NCI-H1048 (cell line): ENCODE measurements at places on chromosomes 6 and 20.
A peak's percentile ranks its signal among the peaks of the same experiment; 100 is the strongest.

DNA sequence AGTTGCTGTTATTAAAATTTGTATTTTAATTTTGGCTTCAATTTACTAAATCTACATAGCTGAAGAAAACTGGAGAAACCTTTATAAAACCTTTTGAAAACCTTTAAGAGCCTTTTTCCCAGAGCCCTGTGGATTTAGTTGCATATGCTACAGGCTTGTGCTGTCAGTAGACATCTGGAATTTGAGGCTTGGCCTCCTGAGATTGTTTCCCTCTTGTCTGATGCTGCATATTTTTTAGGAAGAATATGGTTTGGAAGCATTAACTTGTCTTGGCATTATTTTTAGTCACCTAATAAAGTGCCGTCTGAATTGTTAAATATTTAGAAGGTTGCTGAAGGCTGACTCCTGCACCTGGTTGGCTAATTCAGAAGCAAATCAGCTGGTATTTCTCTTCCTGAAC lies 369.4 kb downstream of the UTRN start:
- DNase-seq: no peak

- no peak for DNase-seq
Observed at GRCh38 chr20:11982289-11982954, 64.7 kb downstream of the BTBD3 start.

- no peak for DNase-seq
Observed at GRCh38 chr20:20895537-20895936, 183.1 kb upstream of the RALGAPA2 start.

DNA sequence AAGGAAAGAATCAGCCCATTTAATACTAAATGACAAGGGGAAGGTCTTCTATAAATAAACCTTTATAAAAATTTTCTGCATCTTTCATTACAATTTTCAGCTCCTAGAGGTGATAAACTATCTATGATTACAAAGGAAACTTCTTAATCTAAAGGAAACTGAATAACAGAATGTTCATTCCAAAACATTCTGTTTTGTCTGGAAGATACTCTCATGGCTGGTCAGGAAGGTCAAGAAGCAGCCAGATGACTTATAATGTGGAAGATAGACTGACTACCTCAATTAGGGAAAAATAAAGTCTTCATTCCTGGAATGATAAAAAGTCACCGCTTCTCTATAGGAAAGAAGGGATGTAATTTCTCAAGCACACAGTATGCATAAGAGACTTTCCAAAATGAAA lies 131.3 kb downstream of the GMDS start:
- DNase-seq: no peak

- DNase-seq: no peak
Observed at GRCh38 chr6:125743604-125744003, 5.8 kb upstream of the HEY2 start.

DNA sequence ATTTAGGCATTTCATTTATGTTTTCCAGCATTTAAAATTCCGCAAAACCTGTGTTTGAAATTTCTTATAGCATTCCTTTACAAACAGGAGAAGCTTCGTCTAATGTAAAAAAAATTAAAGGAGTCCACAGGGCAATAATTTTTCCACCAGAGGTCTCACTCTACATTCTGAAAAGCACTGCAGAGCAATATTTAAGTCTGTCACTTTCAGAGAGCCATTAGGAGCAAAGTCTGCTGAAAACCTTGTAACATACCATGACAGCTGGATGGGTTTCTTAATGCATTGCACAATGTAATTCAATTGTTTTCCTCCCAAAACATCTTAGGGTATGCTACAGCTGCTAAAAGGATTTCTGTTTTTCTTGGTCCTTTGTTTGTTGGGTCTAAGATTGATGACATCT lies 18.0 kb downstream of the BAG2 start:
- no peak for DNase-seq

DNA sequence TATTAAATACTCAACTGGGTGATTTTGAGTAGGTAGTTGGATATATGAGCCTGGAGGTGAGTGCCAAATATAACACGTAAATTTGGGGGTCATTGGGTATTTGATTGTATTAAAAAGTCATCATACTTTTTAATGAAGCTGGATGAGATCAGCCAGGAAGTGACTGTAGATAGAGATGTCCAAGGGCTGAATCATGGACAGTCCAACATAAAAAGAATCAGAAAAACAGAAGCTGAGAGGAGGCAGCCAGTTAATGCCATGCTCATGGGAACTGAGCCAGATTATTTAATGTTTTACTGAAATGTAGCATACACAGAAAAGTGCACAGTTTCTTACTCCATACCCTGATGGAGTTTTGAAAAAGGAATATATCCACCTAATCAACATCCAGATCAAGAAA lies 435.5 kb upstream of the PLCB4 start:
- no peak for DNase-seq

- no peak for DNase-seq
Observed at GRCh38 chr6:42093582-42094329, 43.4 kb downstream of the TAF8 start.

DNA sequence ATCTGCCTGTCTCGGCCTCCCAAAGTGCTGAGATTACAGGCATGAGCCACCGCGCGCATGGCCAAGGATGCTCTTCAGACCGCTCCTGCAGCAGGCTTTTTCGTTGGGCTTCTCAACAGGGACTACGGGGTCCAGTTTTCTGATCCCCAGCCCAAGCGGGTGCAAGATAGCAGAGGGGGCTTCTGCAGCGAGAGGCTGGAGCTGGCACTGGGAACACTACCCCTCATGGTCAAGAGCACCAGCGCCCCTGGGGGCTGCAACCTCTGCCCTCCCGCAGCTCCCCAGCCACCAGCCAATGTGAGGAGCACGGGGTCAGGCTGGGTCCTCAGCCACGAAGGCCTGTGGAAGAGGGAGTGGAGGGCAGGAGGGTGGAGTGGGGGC lies 6.0 kb downstream of the CTSZ start:
- no peak for DNase-seq

DNA sequence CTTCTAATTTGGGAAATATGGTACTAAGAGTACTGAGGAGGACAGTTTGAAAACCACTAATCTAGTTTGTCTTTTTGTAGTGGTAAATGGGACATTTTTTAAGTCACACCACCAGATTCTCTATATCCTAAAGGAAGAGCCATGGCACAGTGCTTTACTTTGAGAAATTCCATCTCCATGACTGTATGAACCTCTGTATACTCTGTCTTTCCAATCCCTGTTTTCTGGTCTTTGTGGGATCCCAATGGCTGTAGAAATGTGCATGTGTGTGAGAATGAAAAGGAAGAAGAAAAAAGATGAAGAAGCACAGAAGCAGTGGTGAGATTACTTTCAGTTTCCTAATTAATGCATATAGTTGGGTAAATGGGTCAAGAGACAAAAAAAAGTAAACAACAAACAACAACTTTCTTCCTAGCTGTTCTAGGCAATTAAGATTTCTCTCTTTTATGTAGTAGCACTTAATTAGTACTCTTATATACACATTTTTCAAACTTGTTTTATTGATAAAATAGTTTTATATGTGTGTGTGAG lies 141.2 kb upstream of the HCRTR2 start:
- DNase-seq: no peak

- DNase-seq: no peak
Observed at GRCh38 chr6:32815115-32815514, 1.7 kb downstream of the HLA-DOB start.

DNA sequence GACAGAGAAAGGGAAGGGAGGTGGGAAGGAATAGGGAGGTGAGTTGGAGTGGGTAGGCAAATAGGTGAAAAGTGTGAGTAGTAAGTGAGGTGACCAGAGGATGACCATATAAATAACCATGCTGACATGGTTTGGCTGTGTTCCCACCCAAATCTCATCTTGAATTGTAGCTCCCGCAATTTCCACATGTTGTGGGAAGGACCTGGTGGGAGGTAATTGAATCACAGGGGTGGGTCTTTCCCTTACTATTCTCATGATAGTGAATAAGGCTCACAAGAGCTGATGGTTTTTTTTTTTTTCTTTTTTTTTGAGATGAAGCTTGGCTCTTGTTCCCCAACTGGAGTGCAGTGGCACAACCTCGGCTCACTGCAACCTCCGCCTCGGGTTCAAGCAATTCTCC lies 21.5 kb upstream of the SMIM13 start:
- DNase-seq: no peak

DNA sequence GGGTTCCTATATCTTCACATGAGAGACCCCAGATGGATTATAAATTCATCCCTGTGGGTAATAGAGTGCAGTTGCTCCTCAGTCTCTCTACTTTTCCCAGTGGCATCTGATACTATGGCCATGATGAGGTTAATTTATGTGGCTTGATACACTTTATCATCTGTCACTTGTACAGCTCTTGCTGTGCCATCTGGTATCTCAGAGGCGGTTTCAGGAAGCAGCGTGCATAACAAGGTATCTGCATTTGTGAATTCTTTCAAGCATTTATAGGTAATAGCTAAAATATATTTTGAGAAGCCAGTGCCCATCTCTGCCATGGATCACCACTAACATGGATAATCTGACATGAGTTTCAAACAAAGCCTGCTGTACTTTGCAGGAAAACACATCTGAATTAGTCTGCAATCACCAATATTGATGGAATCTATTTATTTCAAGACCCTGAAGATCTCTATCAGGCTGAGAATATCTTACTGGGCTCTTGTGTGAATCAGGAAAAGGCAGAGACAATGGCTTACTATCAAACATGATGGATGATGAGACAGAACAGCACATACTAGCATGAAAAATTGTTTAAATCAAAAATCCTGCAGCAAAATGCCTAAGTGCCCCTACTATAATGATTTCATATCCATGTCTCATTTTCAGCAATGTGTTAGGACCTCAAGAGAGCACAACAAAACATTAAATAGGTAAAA lies 548.7 kb upstream of the MAP3K7 start:
- no peak for DNase-seq

DNA sequence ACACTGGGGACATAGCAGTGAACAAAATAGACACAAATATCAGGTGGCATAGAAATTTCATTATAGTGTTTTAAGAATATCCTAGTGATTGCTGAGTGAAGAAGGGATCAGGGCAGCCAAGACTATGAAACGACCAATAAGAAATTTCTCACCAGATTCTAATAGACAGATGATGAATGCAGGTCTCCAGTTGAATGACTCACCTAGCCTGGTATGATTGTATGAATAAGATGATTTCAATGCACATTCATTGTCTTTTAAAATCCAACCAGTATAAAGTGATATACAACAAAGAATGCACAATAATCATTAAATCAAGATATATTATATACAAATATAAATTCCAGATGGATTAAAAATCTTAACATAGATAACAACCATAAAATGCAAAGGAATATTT lies 124.5 kb upstream of the TENT5A start:
- DNase-seq: no peak

DNA sequence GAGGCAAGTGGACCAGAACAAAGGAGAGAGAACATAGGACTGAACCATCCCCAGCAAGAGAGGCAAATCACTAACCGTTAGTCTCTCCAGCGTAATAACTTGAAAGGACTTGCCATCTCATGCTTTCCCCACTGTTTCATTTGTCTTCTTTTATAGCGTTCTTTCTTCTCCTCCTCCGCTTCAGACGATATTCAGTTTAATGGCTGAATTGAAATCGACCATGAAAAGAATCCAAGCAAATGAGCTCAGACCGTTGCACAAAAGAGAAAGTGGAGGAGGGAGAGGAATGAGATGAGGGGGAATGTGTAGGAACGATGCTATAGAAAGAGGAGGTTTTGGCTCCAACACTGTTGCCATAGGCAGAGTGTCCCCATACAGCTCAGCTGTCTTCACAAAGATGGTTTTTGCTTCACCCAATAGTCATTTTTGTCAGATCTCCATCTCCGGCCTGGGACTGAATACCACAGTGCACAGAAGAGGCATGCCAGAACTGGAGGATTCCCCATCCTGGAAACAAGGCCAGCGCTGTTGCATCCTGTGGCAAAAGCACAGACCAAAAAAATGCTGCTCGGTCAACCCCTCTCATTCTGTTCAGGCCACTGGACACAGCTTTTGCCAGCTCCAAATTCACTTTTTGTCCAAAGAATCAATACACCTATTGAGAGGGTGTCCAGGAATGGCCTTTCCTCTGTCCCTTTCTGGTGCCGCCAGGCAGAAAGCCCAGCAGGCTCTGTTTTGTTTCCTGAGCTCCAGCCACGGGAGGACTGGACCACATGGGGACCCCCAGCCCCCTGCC lies 176.1 kb downstream of the ID4 start:
- DNase-seq: no peak

GRCh38 chr20:25065625-25066338 lies 7.8 kb upstream of the ACSS1 start:
- peak; percentile 43 for DNase-seq

DNA sequence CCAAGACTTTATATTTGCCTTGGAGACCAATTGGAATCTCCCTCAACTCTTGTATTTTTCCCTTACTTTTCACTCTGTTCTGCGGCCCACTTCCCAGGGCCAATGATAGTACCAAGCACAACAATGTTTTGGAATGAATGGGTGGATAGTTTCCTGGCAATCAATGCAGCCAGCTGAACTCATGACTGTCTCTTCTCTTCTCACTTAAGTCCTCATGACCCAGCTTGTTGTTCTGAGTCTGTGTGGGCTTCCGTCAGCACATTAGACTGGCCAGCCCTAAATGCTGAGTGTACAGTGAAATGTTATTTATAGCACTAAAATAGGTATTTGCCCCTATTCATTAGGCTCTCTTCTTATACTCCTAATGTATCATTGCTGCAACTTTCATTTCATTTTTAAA lies 5.6 kb upstream of the MBOAT1 start:
- DNase-seq: no peak

DNA sequence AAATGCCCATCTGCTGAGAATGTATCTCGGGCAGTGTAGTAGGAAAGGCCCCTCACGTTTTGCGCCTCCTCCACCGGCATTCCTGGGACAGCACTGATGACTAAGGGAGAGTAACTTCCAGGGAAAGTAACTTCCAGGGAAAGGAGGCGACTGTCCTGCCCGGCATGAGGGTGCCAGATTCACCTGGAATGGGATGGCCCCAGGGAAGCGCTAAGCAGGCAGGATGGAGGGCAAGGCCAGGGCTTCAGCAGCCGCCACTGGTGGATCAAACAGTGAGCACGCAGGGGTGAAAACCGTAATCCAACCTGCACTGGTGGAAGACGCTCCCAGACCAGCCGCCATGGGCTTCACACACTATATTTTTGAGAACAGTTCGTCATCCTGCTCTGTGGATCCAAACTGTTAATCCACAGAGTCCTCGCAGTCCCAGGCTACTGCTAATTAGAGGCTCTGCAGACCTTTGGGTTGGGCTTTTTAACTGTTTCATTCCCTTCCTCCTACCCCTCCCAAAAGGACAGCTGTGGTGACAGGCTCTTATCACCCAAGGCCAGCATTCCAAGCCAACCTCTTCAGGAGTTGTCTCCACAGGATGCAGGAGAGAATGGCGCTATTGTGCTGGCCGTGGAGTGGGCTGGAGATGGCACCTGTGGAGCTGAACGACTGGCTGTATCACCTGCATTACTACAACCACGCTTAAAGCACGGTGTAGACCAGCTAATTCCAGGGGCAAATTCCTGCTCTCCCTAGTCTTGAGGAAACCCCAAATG lies 178.9 kb downstream of the DLL1 start:
- no peak for DNase-seq
